ENCODE measurements at places on chromosomes 5 and 9.
A peak's percentile ranks its signal among the peaks of the same experiment; 100 is the strongest.

- DNase-seq: no peak
Observed at GRCh38 chr5:94243612-94244011, 374.8 kb downstream of the KIAA0825 start.

GRCh38 chr5:15639288-15639687 is 139.3 kb downstream of the FBXL7 start:
- no peak for DNase-seq

DNA sequence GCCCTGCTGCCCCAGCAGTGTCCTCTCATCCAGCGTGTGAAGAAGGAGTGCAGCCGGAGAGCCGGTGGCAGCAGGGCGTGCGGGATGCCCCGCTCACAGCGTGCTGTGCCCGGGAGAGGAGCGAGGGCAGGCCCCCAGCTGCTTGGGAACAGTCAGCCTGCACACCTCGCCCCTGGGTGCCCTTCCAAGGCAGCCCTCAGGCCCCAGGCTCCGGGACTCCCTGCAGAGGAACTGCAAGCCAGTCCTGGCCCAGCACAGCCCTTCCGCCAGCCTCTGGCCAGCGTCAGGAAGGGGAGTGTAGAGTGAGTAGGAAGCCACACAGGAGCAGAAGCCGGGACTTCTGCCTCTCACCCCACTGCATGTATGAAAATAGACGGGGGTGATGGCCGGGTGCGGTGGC is 43.5 kb downstream of the ADAMTS2 start:
- DNase-seq: no peak

- DNase-seq: no peak
Observed at GRCh38 chr5:78587775-78588291, 60.7 kb downstream of the LHFPL2 start.

DNA sequence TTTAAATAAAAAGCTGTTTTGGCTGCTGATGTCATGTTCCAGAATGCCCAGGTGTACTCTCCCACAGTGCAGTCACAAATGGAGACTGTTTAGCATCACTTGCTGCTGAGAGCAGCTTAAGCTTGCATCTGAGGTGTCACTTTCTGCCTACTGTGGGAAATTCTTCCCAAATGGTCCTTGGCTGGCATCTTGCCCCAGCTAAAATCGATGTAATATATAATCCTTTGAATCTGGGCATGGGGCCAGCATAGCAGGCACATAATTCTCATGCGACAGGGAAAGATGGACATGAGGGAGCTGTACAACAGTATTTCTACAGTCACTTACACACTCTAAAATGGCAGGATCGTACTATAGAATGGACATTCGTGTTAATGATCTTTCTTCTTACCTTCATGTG is 144.3 kb downstream of the MACIR start:
- no peak for DNase-seq

DNA sequence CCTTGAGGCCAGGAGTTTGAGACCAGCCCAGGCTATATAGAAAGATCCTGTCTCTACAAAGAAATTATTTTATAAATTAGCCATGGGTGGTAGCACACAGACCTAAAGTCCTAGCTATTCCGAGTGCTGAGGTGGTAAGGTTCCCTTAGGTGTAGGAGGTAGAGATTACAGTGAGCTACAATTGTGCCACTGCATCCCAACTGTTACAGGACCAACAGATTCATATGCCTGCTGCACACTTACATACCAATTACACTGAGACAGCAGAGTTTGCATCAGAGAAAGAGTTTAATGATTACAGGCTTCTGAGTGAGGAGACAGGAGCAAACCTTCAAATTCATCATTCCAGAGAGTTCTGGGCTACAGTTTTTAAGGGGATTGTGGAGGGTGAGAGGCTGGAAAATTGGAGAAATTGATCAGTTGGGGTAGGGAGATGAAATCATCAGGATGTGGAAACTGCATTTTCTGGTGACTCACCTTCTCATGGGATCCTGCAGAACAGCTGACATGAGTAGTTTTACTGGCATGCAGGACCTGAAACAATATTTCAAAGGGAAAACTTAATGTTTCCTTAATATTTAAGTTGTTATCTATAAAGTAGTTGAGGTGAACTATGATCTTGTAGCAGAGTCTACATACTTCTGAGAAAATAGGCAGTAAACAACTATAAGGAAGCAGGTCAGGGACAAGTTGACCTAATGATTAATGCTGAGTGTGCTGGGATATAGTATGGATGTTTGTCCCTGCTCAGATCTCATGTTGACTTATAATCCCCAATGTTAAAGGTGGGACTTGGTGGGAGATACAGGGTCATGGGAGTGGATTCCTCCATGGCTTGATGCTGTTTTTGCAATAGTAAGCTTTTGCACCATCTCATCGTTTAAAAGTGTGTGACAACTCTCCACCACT is 54.7 kb downstream of the ANXA2R start:
- no peak for DNase-seq

GRCh38 chr9:6106711-6107339 is 91.4 kb upstream of the RANBP6 start:
- no peak for DNase-seq

DNA sequence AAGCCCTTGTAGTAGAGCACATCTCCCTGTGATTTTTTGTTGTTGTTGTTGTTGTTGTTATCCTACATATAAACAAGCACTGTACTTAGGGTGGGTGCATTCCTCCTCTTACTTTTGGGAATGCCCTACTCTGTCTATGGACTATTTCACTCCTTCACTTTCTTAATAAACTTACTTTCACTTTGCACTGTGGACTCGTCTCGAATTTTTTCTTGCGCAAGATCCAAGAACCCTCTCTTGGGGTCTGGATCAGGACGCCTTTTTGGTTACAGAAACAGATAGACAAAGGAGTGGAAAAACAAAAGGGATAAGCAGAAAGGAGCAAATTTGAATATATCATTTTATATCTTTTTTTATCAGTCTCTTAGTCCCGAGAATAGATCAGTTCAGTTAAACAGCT is 14.4 kb upstream of the PAIP1 start:
- DNase-seq: no peak

DNA sequence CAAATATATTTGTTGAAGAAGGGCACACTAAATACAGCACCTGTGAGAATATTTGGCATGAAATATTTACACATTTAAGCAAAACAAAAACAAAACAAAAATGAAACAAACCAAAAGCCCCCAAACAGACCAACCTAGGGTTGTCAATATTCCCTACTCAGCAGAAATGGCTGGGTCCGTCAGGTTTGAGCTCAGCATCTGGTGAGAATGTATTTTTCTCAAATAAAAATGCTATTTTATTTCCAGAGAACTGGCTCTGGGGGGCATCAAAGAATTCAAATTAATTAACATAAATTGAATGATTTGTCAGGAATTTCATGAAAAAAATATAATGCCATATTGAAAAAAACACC is 142.8 kb upstream of the COL5A1 start:
- no peak for DNase-seq

DNA sequence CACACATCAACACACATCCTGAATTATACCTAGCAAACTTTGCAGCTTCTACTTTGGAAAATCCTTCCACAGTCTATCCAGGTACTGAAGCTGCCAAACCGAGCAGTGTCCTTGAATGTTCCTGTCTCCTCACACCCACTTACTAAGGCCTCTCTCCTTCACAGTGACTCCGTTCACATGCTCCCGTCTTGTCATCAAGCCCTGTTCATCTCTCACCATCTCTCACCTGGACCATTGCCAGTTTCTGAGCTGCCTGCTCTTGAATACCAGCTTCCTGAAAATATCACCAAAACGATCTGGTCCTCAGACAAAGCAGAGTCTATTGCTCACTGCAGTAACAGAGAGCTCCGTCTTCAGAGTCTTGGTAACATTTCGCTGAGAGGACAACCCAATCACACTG is 57.4 kb downstream of the GCNT1 start:
- DNase-seq: peak; percentile 27

DNA sequence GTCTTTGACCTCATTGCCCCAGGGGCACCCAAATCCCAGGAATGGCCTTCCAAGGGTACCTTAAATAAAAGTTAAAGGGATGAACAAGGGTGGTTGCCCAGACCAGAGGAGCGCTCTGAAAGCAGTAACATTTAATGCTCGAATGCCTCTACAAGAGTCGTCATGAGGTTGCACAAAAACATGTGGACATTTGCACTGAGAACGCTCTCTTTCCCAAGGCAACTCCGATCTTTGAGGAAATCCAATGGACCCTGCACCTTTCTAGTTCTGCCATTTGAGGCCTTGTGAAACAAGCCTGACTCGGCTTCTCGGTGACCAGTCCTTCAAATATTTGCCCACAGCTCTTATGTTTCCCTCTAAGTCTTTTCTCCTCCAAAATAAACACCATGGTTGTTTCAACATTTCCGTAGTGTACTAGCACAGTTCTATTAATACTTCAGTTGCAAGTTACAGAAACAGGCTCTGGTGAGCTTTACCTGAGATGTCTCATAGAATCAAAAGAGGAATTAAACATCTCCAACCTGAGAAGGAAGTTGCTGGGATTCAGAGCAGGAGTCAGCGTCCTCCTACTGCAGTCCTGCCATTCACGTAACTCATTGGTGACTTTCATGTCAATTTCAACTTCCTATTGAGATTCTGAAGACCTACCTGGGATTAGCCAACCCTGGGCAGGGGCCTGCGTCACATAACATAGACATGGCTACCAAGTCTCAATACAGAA is 168.8 kb upstream of the RAI14 start:
- no peak for DNase-seq

DNA sequence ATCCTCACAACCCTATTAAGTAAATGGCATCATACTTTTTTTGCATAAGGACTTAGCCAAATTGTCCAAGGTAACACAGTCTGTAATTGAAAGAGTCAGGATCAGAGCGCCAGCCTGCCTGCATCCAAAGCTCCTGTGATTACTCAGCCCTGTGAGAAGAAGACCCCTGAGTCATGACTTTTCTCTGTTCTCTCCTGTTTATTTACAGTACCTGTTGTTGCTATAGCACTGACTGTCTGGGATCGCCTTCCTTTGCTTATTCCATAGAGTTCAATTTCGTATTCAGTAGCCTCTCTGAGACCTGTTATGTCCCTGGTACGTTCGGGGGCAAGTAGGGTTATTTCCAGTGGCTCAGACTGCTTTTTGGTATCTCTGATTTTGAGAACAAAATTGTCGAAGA is 71.8 kb downstream of the TNC start:
- no peak for DNase-seq

- DNase-seq: no peak
Observed at GRCh38 chr5:175219366-175219765, 224.6 kb downstream of the DRD1 start.

DNA sequence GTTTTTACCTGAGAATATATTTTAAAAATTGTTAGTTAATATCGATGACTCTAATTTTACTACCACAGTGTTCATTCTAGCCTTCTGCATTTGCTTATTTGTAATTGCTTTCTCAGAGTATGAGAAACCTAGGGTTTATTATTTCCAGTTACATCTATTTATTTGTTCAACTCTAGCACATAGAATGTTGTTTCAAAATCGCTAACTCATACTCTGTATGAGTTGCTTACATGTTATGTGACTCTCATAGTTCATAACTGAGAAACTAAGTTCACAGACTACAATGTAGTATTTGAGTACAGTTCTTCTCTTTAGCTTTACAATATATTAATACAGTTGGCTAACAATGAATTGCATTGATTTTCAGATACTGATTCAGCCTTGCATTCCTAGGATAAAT is 103.2 kb downstream of the MACROH2A1 start:
- DNase-seq: no peak

- no peak for DNase-seq
Observed at GRCh38 chr5:71960195-71960594, 147.1 kb upstream of the MAP1B start.

GRCh38 chr5:32273821-32274220 is 38.9 kb downstream of the MTMR12 start:
- DNase-seq: no peak

DNA sequence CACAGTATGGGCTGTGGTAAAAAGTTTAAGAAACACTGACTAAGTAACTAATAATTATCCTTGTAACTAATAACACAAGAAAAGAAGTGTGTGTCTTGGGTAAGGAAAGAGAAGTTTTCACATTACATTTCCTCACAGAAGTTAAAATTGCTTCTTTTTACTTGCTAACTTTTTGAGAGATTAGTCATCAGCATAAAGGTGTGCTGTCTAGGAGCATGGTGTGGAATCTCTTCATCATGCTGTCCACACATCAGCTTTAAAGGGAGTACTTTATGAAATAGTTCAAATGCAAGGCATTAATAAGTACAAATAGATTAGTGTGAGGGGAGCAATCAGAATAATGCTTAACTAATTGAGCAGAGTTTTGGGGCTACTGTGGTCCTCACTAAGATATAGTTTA is 29.8 kb downstream of the WDR36 start:
- DNase-seq: no peak

- no peak for DNase-seq
Observed at GRCh38 chr5:32383586-32383985, 61.0 kb downstream of the ZFR start.

GRCh38 chr5:166166071-166166470 is 2125.4 kb upstream of the WWC1 start:
- no peak for DNase-seq

- no peak for DNase-seq
Observed at GRCh38 chr5:135643881-135644766, 65.3 kb upstream of the CXCL14 start.

- no peak for DNase-seq
Observed at GRCh38 chr9:116154976-116155697, 1.5 kb downstream of the PAPPA start.

DNA sequence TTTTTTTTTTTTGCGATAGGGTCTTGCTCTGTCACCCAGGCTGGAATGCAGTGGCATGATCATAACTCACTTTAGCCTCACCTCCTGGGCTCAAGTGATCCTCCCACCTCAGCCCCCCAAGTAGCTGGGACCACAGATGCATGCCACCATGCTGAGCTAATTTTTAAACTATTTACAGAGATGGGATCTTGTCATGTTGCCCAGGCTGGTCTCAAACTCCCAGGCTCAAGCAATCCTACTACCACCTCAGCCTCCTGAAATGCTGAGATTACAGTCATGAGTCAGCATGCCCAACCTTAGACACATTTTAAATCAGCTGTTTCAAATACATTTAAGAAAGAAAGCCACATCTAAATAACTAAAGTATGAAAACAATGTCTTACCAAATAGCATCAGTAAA is 439.0 kb downstream of the EBF1 start:
- DNase-seq: no peak

DNA sequence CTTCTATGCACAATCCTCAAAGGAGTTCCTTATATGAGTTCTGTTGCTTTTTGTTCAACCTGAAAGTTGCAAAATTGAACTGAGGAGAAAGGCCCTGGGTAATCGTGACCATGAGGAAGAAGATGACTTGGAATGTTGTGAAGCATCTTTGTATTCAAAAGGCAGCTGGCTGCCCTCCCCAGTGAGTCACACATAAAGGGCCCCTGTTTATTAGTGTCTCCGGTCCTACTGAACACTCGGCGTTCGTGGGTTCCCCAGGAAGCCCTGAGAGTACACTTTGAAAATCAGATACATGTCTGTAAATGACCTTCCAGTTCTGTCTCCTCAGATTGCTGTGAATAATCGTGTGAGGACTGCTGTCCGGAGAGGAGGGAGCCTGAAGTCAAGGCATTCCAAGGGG is 73.6 kb downstream of the C9orf153 start:
- no peak for DNase-seq

- no peak for DNase-seq
Observed at GRCh38 chr5:155982354-155982753, 344.6 kb upstream of the SGCD start.
